A172 (cell line): ENCODE measurements at places on chromosomes 3 and 15. TPM values are rescaled to one million over a fixed set of nuclear protein-coding genes. Genes with fewer than 3 reads are reported as not detected.

WDR49 gene
- 0.07 and 0.17 TPM in 2 replicates for total RNA-seq

ANKRD34C gene
- total RNA-seq: not detected in 2 replicates

TUSC2 gene
- total RNA-seq: 30.6 and 34.3 TPM in 2 replicates

SLCO2A1 gene
- total RNA-seq: 0.24 TPM in 1 of 2 replicates, not detected in the other

DNA sequence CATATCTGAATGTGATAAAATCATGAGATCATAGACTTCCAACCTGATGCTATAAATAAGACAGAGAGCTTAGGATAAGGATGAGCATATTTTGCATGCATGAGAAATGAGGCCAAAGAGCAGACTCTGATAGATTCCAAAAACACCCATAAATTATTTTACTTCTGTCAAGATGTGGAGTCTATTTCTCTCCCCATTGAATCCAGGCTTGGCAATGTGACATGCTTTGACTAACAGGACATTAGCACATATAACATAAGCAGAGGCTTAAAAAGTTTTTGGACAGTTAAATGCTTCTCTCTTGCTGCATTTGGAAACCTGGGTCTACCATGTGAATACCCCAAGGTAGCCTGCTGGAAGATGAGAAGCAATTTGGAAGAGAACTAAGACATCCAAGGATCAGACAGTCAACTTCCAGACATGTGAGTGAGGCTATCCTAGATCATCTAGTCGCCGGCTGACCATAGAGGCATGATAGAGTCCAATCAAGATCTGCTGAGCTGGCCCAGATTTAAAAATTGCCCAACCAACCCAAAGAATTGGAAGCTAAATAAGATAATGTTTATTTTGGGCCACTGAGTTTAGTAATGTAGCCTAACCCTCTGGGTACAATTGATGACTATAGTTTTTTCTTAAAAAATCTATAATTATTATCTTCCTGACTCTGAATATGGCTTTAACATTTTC is 30.3 kb downstream of the MYLK start:
- DNase-seq: no peak

DNA sequence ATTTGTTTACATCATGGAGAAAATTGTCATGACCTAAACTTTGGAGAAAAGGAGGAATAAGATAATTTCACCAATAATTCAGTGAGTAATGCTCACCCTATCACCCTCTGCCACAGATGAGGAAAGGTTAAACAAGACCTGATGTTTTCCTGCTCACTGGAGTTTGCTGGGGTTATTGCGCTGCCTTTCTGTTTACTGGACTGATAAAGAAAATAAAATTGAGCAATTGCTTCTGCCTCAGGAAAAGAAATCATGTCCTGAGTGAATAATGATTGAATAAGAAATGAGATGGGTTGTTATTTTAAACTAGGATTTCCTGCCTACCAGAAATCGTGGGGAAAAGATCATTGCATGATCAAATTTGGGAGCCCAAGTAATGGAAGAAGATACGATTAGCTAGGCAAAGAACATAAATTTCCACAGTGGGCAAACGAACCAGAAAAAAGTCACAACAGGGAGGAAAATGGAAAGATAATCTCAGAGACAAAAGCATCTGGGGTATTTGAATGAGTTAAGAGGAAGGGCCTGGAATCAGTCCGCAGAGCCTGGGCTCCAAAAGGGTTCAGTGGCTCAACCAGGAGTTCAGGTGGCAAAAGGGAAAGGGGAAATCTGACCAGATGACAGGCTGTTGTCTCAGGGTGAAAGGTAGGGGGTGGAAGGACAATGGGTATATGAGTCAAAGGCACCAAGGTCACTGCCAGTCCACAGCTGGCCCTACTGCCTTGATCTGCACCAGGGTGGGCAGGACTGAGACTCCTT is 146.8 kb downstream of the FAM43A start:
- DNase-seq: no peak

- no peak for DNase-seq
Measured at GRCh38 chr15:101092156-101092866, 159.5 kb downstream of the CHSY1 start.

DNA sequence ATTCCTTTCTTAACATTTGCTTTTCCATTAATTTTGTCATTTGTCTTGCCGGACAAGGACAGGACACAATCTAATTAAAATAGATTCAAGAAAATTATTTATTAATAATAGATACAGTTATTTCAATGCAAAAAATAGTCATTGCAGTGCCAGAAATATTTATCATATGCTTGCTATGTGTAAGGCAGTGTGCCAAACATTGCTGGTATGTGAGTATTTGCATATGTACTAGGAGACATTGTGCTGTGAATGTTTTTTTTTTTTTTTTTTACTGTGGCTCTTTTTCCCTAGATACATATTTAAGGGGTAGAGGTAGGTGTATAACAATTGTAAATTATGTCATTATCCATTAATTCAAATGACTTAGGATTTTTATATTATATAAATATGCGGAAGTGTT is 23.3 kb downstream of the SPRED1 start:
- DNase-seq: no peak

DNA sequence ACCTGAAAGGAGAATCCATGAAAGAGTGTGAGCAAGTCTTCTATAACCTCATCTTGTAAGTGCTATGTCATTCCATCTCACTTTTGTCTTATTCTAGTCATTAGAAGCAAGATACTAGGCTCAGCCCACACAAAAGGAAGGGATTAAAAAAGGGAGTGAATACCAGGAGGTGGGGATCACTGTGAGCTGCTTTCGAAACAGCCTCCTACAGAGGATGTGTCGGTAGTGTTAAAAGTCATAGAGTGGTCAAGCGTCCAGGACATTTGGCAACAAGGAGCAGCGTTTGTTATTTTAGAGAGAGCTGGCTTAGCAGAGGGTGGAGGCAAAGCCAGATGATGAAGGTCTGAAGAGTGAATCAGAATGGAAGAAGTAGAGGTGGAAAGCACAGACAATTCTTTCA is 11.7 kb upstream of the ZNF148 start:
- DNase-seq: no peak
